ENCODE measurements at places on chromosomes 16 and 17.
A peak's percentile ranks its signal among the peaks of the same experiment; 100 is the strongest.

DNA sequence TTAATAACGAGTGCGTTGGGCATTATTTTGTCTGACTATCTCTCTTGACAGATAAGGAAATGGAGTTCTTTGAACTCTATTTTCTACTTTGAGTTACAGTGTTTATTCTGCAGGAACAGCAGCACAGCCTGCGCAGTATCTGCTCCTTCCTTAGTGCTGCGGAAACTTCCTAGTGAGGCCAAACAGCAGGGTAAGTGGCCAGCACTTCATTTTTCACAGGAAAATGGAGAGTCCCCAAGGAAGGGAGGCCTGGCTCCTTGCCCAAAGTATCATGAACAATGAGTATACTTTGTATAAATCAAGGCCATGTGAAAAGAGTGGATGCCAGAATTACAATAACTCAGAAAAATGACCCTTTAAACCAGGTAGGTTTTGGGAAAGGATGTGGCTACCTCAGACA lies 140.6 kb downstream of the VPS53 start:
- no peak for DNase-seq

- DNase-seq, result no peak
Measured at GRCh38 chr17:77999413-78000173, 41.1 kb downstream of the TNRC6C start.

- DNase-seq, result no peak
Measured at GRCh38 chr16:22646948-22647556, 136.4 kb downstream of the NPIPB5 start.

DNA sequence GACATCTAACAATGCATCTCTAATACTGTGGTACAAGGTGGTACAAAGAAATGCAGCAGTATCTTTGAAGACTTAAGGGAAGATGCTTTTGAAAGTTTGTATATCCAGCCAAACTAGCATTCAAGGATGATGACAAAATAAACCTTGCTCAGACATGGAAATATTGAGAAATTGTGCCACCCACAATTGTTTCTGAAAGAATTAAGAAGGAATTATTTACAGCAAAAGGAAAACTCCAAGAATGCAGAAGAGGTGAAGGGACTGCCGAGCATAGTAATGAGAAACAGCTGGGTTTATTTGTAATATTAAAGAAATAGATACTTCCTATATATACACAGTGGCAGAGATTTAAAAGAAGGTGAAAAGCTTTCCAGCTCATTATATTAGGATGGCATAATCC lies 29.5 kb downstream of the PMFBP1 start:
- no peak for DNase-seq

- no peak for DNase-seq
Measured at GRCh38 chr17:15492791-15493692, 25.6 kb upstream of the CDRT4 start.

- no peak for DNase-seq
Measured at GRCh38 chr17:56761387-56761786, 72.3 kb downstream of the C17orf67 start.

- no peak for DNase-seq
Measured at GRCh38 chr17:73769479-73769878, 125.2 kb upstream of the SDK2 start.

GRCh38 chr16:72508191-72508590 lies 336.2 kb upstream of the PMFBP1 start:
- no peak for DNase-seq

DNA sequence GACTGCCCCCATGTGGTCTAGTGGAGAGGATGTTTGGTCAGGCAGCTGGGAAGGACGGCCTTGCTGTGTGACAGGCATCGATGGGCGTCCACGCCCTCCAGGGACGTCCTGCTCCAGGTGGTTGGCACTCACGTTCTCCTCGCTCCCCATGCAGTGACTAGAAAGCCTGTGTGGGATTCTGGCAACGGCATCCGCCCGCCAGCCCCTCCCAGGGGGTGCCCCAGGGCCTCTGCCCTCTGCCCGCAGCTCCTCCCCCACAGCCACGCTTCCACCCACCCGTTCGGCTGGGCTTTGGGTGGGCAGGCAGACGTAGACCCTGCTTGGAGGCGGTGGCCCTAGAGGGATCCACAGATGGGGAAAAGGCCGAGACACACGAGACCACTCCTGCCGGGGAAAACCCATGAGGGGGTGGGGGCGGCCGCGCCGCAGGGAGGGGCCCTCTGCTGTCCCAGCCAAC lies 4.7 kb upstream of the IL17C start:
- DNase-seq, result no peak

DNA sequence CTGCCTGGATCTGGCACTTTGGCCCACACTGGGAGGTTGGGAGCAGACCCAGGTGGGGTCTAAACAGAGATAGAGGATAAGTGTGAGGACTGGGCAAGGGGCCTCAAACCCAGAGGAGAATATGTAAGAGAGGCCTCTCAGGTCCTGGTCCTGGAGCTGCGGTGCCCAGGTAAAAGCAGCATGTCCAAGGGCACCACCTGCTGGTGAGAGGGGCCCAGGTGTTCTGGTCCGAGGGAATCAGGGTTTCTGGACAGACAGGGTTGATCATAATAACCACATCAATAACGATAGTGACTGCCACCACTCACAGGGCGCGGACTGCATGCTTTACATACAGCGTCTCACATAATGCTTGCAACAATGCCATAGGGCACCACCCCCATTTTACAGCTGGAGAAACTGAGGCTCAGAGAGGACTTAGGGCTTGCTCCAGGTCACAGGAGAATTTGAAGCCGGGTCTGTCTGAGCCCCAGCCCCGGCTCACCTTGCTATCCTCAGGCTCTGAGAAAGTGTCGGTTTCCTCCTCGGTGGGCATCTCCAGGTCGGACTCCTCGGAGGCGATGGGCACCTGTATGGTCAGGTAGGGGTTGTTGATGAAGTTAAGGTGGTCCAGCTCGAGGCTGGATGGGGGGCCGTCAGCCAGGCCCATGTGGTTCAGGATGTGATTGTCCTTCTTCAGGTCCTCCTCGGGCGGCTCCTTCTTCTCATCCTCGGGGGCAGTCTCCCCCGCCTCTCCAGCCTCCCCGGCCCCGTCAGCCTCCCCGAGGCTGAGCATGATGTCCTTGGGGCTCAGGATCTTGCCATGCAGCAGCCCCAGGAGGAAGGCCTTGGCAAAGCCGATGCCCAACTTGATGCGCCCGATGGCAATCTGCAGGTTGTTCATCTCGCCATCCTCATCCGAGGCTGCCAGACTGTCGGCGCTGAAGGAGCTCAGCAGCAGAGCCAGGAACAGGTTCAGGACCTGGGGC lies 19.1 kb upstream of the CD79B start:
- peak; percentile 10 for DNase-seq

DNA sequence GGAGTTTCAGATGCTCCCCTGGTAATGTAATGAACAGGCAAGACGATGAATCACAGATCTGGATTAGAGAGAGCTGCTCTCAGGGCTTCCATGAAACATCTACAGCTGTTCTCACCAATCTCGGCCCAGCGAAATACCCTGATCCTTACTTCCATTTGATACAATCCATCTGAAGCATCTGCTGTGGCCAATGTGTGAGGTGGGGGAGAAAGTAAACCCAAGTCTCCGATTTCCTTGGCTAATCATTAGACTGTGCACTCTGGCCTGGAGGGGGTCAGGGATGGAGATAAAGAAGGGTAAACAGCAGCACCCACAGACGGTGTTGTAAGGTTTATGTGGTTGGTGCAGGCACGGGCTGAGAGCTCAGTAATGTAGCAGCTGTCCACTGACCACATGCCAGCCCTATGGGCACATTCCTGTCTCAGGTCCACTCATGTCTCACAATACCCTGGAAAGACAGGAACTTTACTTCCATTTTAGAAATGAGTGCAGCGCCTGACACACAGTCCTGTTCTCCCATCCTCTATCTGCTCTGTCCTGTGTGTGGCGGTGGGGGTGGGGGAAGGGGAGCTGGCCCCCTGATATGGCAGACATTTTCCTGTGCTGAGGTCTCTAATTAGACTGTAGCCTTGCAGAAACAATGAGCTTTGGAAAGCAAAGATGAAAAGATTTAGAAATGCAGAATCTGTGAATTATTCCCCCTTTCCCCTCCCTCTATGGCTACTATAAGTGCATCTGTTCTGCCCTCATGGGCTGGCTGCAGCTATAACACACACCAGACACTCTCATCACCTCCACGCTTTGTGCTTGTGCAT lies 48.3 kb upstream of the ERN1 start:
- no peak for DNase-seq

DNA sequence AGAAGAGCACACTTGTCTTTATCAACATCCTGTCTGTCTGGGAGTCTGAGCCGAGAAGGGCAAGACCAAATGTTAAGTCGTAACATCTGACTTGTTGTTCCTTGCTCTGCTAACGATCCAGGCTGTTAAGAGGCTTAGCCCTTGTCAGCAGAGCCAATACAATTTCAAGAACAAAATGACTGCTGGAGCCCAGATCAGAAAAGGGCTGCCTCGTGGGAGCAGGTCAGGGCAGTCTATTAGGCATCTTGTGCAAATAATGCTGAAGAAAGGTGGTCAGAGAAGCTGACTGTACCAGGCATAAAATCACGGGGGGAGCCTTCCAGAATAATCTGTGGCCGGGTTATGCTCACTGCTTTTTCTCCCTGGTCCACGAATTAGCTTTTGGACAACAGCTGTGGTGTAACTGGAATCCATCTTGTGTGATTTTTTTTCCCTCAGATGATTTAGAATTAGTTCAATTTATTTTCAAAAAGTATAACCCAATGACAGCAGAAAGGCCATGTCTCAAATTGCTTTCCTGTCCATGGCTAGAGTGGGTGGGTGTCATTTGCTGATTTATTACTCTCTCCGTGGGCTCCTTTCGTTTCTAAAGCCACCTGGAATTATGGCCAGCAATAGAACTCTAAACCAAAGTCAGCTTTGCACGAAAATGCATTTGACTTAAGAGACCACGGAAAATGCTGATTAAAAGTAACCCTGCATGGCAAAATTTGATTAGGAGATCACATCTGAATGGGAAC lies 221.1 kb upstream of the HSBP1 start:
- DNase-seq, result no peak

DNA sequence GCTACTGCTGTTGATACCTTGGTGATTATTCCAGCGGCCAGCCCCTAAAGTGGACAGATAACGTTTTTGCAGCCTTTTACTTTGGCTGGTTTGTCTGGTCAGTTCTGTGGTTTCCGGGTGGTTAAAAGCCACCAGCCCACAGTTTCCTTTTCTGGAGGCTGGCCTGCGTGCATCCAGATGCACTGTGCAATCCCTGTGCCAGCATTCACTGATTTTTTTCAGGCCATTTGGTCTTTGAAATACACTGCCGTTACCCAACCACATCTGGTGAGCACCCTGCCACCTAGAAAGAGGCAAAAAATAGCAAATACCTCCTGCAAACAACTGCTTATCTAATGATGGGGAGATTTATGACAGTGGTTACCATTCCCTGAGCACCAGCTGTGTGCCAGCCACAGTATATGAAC lies 797 bp downstream of the NUDT7 start:
- no peak for DNase-seq

DNA sequence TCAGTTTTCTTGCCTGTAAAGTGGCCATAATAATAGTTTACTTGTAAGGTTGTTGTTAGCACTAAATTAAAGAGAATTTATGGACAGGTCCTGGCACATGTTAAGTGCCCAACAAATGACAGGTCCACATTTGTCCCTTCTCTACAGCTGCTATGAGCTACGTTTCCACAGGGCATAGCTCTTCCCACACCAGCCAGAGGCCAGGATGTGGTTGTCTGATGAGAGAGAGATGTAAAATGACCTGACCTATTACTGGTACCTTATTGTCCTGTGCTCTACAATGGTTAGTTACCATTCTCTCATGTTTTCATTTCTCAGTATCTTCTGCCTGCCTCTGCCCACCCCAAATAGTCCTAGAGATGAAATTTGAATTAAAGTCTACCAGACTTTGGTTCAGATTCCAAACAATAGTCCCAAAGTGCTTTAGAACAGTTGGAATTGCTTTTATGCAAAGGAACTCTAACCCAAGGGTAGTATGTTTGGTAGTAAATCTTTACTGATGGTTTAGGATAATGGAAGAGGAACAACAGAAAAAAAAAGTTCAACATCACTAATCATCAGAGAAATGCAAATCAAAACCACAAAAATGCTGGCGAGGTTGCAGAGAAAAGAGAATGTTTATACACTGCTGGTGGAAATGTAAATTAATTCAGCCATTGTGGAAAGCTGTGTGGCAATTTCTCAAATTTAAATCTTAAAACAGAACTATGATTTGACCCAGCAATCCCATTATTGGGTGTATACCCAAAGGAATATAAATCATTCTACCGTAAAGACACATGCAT lies 57.1 kb upstream of the ANKFN1 start:
- no peak for DNase-seq

- DNase-seq, result no peak
Measured at GRCh38 chr17:66416207-66416940, 114.0 kb downstream of the PRKCA start.

GRCh38 chr16:86634292-86634691 lies 55.9 kb downstream of the FOXL1 start:
- DNase-seq, result no peak

- no peak for DNase-seq
Measured at GRCh38 chr16:8887952-8888560, 5.9 kb downstream of the LITAFD start.

DNA sequence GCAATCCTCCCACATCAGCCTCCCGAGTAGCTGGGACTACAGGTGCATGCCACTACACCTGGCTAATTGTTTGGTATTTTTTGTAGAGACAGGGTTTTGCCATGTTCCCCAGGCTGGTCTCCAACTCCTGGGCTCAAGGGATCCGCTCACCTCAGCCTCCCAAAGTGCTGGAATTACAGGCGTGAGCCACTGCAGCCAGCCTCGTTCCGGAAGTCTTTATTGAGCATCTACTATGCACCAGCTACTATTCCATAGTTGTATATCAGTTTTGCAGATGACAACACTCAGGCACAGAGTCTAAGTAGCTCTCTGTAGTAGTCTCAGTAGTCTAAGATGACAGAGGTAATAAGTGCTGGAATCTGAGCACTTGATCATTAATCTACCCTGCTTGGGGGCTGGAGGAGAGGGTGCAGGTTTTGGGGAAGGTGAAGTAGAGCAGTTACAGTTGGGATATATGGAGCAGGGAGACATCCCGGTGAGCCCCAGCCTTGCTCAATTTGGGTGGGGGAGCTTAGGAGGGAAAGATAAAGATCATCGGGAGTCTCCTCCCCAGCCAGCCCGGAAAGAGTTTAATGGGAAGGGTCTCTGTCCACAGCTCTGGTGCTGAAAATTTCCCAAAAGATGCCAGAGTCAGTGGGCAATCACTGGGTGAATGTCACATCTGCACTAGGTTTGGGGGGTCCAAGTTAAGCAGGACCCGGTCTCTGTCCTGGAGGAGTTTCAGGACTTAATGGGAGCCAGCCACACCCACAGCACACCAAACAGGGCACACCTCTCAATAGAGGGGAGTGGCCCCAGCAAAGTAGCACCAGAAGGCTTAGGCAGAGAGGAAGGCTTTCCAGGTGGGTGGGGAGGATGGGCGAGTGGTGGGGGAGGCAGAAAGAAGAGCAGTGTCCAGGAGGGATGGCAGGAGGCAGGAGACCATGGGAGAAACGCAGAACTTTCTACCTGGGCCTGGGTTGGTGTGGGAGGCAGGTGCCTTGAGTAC lies 1.7 kb downstream of the OTOP3 start:
- DNase-seq, result no peak

DNA sequence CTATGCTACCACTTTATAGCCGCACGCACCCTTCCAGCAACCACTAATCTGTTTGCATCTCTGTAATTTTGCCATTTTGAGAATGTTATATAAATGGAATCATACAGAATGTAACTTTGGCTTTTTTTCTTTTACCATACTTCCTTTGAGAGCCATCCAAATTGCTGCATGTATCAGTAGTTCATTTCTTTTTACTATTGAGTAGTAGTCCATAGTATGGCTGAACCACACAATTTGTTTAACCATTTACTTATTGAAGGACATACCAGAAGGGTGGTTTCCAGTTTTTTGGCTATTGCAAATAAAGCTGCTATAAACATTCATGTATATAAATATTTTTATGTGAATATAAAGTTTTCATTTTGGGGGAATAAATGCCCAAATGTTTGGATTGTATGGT lies 8.8 kb downstream of the TENT4B start:
- DNase-seq, result no peak
